Daoy (cell line): ENCODE measurements at places on chromosomes 16 and 17.
A peak's percentile ranks its signal among the peaks of the same experiment; 100 is the strongest.

DNA sequence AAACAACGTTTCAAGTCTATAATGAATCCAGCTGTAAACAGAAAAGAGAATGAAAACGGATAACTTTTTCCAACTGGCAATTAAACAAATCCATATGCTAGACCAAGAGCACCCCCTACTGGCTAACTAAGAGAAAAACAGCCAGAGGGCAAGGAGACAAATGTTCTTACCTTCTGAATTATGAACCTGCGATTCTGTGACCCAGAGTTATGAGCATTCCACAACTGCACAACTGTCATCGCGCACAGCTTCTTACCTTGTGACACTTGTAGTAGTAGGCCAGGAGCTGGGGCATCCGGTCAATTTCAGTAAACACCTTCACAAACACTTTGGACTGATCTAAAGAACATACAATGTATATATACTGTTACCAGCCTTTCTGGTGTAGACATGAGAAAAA lies 18.6 kb downstream of the COG7 start:
- peak; percentile 49 for DNase-seq

GRCh38 chr17:45150911-45151809 lies 2.9 kb downstream of the HEXIM1 start:
- no peak for DNase-seq

GRCh38 chr17:38510421-38511149 lies 82.3 kb downstream of the ARHGAP23 start:
- DNase-seq: no peak

DNA sequence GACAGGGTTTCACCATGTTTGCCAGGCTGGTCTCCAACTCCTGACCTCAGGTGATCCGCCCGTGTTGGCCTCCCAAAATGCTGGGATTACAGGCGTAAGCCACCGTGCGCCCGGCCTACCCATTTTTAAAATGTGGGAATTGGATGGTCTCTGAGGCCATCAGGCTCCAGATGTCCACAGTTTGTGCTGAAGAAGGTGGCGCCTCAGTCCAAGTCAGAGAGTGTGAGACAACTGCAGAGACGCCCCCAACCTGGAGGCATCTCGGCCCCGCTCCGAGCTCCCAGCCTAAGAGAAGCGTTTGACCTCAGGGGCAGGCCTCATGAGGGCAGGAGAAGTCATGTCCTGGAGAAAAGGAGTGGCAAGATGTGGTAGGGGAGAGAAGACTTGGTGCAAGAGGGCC lies 146.5 kb downstream of the MRM1 start:
- DNase-seq: no peak

GRCh38 chr16:57141822-57142631 lies 43.8 kb downstream of the PSME3IP1 start:
- no peak for DNase-seq

- peak; percentile 44 for DNase-seq
These were observed 7.2 kb downstream of the PDK2 start for GRCh38 chr17:50102164-50102991.

DNA sequence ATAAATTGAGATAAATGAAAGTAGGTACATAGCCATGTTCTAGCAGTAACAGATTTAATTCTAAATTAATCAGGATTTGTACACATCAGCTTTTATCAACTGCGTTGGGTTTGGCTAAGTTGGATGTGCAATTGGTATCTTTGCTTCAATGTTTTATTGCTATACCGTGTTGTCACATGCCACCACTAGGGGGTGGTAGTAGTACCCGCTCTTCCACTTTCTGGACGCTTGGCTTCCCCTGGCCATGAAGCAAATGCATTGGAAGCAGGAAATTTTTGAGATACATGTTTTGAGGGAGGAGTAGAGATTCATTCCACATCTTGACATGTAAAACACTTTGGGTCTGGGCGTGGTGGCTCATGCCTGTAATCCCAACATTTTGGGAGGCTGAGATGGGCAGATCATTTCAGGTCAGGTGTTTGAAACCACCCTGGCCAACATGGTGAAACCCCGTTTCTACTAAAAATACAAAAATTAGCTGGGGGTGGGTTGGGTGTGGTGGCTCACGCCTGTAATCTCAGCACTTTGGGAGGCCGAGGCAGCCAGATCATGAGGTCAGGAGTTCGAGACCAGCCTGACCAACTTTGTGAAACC lies 58.6 kb downstream of the EMP2 start:
- peak; percentile 58 for DNase-seq

DNA sequence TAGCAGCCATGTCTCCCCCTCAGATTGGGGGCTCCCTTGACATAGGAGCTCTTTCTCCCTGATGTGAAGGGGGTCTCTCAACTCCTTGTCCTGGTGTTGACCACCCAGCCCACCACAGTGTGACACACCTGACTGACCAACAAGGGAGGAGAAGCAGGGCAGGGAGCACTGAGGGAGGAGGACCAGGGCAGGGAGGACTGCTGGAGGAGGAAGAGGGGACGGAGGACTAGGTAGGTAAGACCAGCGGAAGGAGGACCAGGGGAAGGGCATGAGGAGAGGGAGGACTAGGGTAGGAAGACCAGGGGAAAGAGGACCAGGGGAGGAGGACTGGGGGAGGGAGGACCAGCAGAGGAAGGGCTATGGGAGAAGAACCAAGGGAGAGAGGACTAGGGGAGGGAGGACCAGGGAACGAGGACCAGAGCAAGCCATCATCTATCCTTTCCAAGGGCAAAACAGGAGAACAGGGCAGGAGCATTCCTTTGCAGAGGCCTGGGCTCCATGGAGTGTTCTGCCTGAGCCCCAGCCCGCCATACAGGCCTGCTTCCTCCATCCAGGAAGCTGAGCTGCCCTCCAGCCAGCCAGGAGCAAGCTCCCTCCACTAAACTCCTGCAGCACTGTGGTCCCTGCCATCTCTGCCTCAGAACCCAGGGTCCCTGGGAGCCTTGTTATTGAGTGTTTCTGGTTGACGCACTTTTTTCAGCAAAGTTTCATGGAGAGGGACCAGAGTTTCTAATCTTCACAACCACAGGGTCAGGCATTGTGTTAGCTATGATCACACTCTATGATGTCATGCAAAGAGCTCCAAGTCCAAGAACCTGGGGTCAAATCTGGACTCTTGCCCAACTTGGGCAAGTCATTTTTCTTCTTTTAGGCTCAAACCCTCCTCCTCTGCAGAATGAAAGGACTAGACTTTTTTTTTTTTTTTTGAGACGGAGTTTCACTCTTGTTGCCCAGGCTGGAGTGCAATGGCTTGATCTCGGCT lies 15.4 kb upstream of the KRT17 start:
- DNase-seq: no peak

DNA sequence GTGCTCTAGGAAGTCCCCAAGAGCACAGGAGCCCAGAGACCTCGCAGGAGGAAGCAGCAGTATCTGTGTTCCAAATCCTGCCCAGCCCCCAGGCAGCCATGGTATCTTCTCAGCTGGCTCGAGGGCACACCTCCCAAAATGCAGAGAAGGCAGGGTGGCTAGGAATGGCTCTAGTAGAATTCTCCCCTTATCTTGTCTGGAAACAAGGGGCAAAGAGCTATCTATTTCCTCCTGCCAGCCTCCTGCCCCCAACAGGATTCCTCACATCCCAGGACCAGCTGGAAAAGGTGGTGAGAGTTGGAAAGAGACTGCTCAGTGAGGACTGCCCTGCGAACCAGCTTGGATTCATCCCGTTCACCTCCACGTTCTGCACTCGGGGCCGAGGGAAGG lies 8.6 kb upstream of the TSPOAP1 start:
- no peak for DNase-seq

DNA sequence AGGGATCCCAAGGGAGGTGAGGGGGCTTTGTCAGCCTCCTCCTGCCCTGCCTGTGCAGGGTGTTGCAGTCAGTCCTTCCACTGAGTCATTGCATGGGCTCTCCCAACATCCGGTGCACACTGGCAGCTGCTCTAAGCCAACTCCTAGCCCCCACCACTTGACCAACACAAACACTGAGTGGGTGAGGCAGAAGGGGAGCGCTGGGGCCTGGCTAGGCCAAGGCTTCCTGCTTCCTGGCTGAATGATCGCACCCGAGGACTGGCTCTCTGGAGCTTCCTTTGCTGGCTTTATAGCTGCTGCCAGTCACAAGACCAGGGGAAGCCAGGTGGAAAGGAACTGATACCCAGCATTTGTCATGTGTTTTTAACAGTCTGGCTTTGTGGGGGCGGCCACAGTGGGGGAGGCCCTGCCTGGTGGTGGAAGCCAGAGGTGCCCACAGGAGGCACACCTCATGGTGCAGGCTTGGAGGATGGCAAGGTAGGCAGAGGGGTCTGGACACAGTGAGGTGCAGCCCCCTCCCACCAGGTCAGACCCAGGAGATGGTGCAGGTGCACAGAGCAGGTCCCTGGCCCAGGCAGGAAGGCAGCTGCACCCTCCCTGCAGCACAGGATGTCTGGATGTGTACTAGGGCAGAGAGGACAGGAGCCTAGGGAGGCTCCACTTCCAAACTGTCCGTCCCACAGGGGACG lies 6.8 kb downstream of the MPG start:
- peak; percentile 93 for DNase-seq

DNA sequence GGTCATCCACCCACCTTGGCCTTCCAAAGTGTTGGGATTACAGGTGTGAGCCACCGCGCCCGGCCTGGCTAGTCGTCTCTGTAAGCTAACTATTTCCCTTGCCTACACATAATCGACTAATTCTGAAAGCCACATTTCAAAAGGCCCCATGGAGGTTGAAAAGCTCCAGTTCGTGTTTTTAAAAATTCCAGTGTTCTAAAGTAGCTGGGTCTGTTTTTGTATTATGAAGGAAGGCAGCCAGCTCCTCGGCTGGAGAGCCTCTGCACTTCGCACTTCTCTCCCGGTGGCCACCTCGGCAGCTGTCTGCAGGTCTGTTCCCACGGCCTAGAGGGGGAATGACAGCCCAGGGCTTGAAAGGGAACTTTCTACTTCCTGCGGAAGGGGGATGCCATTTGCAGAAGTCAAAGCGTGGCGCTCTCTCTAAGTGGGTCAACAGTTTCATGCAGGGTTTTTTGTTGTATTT lies 16.9 kb downstream of the HASPIN start:
- no peak for DNase-seq

- no peak for DNase-seq
These were observed 92.4 kb downstream of the HAPSTR1 start for GRCh38 chr16:9183682-9184353.

- no peak for DNase-seq
These were observed 178.4 kb downstream of the C16orf95 start for GRCh38 chr16:87138738-87139267.

GRCh38 chr17:78970834-78971755 lies 8.6 kb downstream of the LGALS3BP start:
- DNase-seq: peak; percentile 84

GRCh38 chr16:275786-276232 lies at the start of gene RGS11:
Gene RGS11, minus strand, starts transcription at chr16:275944. Its CDS starts 33 bp downstream, at chr16:275911.
- DNase-seq: no peak

- DNase-seq: no peak
These were observed 3.8 kb downstream of the NLK start for GRCh38 chr17:28046034-28046825.

- DNase-seq: no peak
These were observed 34.9 kb upstream of the C16orf78 start for GRCh38 chr16:49338611-49339265.

DNA sequence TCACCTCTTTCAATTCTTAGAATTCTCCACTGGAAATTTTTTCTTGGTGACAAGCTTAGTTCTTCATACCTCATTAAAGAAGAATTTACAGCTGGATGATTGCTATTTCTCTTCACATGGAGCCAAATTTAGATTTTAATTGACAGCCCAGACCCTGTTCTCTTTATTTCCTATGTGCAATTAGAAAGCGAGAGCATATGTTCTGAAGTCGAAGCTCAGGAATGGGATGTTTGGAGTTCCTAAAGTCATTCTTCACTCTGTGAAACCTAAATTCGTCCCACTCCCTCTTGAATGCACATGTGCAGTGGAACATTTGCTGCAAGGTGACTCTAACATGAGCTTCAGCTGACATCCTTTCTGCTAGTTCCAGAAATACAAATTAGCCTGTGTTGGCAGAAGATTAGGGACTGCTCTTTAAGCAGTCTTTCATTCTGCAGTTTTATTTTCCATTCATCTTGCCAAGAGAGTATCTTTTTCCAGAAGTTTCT lies 129.3 kb upstream of the KCNJ16 start:
- no peak for DNase-seq

DNA sequence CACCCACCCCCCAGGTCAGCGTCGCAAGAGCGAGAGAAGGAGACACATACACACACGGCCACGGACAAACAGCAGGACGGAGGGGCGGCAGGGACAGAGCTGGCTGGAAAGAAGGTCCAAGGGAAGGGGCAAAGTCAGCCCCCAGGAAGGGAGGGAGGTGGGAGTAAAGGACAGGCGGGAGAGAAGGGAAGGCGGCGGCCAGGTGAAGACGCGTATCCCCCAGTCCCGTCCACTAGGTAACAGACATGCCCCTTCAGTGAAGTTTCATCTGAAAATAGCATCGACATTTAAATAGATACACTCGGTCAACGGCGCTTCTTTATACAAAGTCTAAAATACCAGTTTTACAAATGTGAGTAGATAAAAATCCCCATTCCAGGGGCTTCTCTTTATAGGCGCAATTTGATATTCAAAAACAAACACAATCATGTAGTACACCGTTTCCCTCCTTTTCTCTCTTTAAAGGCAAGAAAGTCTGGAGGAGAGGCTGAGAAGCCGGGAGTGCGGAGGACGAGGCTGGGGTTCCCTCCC lies 4.5 kb downstream of the CBX8 start:
- DNase-seq: no peak

GRCh38 chr16:66840883-66841282 lies 3.3 kb upstream of the CA7 start:
- no peak for DNase-seq

GRCh38 chr17:50637829-50638605 lies 3.3 kb downstream of the ABCC3 start:
- DNase-seq: no peak

- DNase-seq: no peak
These were observed 356.2 kb downstream of the RBFOX1 start for GRCh38 chr16:7688811-7689210.

- no peak for DNase-seq
These were observed 17.6 kb upstream of the FZD2 start for GRCh38 chr17:44539673-44540072.

GRCh38 chr16:2858245-2859025 lies 465 bp upstream of the PRSS22 start:
- DNase-seq: peak; percentile 40

GRCh38 chr16:16157166-16157565 lies 66.1 kb downstream of the ABCC6 start:
- no peak for DNase-seq

DNA sequence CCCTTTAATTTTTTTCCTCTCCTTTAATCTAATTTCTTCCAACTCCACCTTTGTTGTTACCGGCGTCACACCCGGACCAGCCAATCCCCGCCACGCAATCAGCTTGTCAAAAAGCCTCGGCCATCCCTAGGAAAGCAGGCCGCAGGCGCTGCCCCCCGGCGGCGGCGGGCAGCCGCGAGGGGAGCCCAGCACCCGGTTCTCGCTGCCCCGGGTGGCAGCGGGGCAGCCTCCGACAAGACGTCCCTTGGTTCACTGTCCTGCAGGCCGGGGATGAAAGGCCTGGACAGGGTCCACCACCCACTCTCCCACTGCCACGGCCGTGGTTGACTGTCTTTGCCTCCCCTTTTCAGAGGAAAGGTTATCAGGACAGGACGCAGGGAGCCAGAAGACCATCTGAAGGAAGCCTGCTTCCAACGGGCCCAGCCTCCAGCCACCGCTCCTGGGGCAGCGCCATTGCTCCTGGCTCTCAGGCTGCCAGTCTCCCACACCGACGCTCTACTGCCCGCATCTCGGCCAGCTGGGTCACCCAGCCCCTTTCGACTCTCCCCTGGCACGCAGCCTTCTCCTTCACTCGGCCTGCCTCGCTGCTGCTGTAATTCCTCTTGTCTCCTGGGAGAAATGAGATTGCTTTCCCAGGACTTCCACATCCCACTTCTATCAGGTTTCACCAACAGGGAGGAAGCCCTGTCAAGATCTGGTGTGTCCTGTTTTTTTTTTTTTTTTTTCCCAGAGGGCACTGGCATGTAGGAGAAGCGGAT lies 2.8 kb upstream of the UBTF start:
- peak; percentile 74 for DNase-seq
